ENCODE measurements at places on chromosomes 6 and 20.

- no peak for DNase-seq
Measured at GRCh38 chr20:46698788-46699187, 9.5 kb upstream of the TP53RK start.

- DNase-seq = no peak
Measured at GRCh38 chr6:115396112-115396906, 664.4 kb downstream of the FRK start.

DNA sequence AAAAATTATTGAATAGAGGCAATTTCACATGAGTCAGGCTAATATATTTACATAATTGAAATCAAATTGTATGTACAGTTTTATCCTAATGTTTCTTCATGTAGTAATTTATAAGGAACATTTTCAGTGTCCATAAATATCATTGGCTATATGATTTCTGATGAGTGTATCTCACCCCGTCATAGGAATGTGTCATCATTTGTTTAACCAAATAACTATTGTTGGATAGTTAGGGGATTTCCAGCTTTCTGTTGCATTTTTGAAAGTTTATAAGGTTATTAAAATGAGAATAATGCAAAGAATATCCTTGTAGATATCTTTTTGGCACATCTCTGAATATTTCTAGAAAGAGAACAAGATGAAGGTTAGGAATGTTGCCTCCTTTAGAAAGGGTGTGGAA lies 39.0 kb downstream of the SYTL3 start:
- DNase-seq = no peak

- DNase-seq = no peak
Measured at GRCh38 chr6:96162711-96163120, 146.9 kb downstream of the FUT9 start.

DNA sequence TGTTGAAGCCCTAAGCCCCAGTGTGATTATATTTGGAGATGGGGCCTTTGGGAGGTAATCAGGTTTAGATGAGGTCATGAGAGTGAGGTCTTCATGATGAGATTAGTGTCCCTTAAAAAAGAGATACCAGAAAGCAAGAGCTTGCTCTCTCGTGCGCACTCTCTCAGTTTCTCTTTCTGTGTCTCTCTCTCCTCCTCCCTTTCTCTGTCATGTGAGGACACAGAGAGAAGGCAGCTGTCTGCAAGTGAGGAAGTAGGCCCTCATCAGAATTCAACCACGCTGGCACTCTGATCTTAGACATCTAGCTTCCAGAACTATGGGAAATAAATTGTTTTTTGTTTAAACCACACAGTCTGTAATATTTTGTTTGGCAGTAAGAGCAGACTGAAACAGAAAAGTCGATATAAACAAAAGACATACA lies 180.5 kb downstream of the IBTK start:
- DNase-seq = no peak

DNA sequence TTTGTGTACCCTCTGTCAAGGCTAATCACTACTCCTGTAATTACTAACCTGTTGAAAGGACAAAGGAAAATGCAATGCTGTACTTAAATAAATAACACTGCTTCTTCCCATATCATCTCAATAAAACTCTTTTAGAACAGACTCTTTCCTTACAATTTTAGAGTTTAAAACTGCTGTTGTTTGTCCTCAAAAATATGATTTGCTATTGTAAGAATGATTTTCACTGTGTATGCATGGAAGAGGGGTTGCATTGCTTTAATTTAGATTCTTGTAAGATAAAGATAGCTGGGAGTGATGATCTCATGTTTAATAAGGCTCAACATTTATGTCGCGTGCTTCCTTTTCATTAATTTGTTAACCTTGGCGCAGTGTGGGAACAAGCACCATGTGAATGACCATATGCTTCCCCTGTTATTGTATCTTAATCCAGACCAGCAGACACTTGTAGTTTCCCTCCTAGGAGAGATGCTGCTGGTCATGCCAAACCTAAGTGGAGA lies 89.8 kb upstream of the ATXN1 start:
- DNase-seq = no peak

DNA sequence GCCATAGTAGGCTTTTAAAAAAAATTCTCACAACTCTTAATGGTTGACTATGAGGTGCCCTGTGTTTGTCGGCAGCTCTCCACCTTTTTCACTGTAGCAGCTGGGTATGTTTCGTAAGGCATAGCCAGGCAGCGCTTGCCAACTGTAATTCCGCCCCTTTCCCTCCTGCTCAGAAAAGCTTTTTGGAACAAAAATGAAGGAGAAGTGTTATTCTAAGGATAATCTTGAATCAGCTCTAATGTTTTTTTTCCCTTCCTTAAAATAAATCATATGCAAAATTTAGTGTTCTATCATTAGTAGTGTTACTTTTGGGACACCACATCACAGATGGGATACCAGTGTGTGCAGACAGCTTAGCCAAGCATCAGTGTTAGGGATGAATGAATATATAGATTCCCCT lies 21.2 kb downstream of the RIOK1 start:
- DNase-seq = no peak

DNA sequence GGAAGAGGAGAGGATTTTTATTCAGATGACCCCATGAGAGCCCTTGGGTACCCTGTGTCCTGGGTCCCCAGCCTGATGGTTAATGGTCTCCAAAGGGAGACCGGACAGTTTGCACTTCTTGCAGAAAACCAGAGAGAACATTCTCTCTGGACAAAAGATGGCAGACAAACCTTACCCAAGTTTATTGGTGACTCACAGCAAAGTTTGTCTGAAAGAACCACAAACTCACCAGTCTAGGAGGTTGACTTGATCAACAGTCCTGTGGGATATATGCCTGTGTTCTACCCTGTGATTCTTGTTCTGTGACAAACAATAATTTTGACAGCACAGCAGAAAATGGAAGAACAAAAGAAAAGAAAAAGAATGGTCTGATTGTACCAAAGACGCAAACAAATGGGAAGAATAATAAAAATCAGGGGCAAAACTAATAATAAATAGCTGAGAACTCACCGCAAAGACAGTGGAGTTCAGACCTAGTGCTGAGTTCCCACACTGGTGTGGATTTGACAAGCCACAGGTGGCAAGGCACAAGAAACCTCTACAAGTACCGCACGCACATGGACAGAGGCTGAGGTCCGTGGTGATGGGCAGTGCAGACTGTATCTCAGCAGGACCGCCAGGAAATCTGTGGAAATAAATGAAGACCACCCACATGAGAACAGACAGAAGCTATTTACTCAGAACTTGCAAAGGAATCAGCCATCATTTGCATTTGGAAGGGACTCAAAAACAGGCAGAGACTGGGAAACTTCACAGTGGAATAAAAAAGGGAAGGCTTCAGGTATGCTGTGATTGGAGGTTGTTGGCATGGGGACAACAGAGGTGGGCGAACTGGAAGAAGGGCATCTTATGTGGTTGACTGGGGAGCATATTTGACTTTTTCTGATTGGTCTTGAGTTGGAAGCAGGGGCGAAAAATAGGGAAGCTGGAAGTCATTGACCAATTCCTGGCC lies 246.3 kb upstream of the RNF24 start:
- DNase-seq = no peak

Measured in activated T-cell treated with anti-CD3 and anti-CD28 coated beads, Interleukin-2, amount 50 U/mL, for 48 hours (primary cell).